Activated T-cell treated with anti-CD3 and anti-CD28 coated beads, Interleukin-2, amount 50 U/mL, for 4 hours (primary cell): ENCODE measurements at places on chromosomes 7 and 10. TPM values are rescaled to one million over a fixed set of nuclear protein-coding genes. Genes with fewer than 3 reads are reported as not detected.

BICC1 gene
- total RNA-seq, result not detected

NRAP gene
- not detected for total RNA-seq

DNA sequence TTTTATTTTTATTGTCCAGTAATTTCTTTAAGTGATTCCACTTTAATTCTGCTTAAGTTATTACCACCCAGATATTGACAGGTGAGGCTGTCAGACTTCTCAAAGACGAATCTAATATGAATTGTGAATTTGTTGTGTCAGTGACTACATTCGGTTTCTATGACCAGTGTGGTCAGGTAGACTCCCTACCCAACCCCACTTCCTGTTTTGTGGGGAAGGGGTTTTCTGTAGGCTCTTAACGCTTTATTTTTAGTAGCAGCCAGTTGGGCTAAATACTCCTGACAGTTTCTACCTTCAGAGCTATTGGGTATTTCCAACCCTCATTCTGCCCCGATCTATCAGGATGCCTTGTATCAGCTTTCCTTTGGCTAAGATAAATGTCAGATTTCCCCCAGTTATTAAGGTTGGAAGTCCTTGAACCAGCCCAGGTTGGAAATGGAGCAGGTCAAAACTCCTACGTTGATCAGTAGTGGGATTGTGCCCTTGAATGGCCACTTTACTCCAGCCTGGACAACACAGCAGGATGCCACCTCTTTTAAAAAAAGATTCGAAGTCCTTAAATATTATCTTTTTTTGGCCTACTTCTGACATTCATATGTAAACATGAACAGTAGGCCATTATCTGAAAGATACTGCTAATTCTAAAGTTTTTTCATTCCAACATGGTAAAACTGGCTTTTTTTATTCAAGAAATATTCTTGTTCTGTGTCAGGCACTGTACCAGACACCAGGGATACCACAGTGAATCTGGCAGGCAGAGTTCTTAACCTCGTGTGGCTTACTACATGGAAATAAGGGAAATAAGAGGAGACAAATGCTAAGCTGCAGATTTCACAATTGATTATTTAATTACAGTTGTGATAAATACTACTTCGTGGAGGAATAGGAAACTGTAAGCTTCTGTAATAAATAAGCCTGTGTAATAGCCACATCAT lies 133.3 kb upstream of the SAMD8 start:
- no peak for DNase-seq

DNA sequence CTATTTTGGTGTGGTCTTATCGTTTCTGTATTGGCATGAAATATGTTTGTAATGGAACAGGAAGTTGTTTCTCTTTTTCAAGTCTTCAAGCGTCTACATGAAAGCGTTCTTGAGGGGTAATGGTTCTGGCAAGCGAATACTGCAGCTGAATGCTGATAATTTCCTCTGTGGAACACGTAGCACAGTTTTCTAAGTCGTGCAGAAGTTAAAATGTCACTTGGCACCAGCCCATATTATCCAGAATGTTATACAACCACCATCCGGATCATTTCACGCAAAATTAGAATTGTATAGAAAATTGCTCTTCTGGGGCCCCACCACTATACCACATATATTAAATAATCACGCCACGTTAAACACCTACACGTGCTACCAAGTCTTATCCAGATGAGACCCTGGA lies 354.3 kb downstream of the CALN1 start:
- DNase-seq, result no peak

GRCh38 chr7:34396437-34397064 lies 261.5 kb upstream of the NPSR1 start:
- no peak for DNase-seq

GRCh38 chr7:40870108-40870507 lies 735.3 kb downstream of the SUGCT start:
- DNase-seq, result no peak

ODAD2 gene
- total RNA-seq, result 0.05 TPM

GRCh38 chr10:127506094-127506493 lies 43.0 kb upstream of the NPS start:
- DNase-seq, result no peak

AS3MT gene
- total RNA-seq, result 0.22 TPM

GRCh38 chr10:117112220-117112619 lies 25.9 kb downstream of the VAX1 start:
- no peak for DNase-seq

DNA sequence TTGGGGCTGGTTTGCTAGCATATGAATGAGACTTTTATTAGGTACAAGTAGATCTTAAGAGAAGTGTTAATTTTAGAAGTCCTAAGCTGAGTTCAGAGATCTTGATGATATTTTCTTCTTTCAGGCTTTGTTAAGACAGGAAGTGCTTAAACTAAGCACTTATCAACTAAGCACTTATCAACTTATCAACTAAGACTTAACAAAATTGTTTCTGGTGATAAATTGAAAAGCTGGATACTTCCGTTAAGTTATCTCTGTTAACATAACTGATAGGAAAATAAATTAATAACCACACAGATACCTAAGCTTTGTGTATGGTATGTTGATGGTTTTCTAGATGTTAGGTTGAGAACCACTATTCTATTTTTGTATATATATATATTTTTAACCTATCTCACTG lies 113.7 kb downstream of the PHTF2 start:
- DNase-seq, result no peak

GRCh38 chr10:84660450-84661159 lies 332.2 kb downstream of the CCSER2 start:
- DNase-seq, result no peak

POM121 gene
- 84.2 TPM for total RNA-seq

GRCh38 chr10:64397125-64397524 lies 875.9 kb downstream of the REEP3 start:
- no peak for DNase-seq

EBLN1 gene
- not detected for total RNA-seq

DNA sequence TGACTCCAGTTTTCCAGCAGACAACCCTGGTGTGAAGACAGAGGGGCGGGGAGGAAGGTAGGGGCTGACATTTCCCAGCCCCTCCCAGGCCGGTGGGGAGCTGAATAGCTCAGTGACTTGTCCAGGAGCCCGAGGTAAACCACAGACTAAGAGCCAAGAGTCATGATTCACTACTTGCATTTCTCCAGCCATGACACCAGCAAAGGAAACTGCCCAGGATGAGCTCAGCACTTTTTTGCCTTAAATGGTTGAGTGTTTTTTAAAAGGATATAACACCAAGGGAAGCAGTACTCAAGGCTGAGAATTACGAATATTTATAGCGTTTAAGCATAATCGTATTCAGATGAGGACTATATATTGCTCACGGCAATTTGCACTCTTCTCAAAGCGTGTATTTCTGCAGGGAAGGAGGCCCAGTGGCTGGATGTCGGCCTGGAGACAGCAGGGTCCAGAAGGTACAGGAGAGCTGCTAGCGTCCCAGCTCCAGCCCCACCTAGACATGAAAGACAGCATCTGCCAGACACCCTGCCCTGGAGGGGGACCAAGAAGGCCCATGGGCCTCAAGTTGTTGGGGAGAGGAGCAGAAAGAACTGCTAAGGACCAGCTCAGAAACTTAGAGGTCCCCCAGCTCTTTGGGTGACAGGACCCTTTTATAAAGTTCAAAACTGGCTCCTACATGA lies 141.4 kb downstream of the GRID1 start:
- no peak for DNase-seq

DNA sequence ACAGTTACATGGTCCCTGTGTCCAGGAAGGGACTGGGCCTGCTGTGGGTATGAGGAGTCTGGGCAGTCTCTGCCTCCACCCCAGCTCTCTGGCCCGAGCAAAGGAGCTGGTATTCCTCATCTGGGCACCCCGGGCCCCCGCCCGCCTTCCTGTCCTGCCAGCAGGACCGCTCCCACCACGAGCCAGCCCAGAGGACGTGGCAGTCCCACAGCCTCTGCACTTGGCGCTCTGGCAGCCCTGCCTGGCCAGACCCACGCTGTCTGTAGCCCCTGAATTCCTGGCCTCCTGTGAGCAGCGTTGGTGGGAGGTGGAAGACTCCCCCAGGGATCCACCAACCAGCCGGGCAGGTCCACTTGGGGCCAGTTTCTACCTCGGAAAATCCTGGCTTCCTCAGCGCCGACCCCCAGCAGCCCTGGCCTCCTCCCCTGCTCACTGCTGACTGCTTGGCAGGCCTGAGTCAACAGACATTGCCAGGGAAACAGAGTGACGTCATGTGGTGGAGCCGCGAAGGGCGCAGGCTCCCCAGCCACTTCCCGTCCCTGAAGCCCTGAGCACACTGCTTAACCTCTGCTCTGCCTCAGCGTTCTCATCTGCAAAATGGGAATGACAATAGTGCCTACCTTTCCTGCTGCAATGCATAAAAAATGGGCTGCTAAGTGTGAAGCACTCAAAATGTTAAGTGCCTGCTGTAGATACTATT lies 21.6 kb upstream of the LIMK1 start:
- DNase-seq, result peak; percentile 57

DNA sequence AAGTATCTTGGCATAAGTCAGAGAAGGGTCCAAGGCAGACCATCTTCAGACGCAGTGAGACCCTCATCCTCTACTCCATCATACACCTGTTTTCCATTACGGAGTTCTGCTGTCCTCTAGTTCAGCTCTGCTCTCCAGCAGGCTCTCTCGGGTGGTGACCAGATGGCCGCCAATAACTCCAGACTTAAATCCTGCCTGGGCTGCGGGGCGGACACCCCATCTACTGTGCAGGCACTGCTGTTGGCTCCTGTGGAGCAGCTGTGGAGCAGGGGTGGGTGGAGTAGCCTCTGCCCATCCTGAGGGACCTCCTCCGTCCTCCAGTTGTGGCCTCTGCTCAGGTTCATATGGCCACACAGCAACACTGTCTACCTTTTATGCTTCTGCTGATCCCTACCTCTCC lies 608.1 kb downstream of the SDK1 start:
- DNase-seq, result no peak

SLC26A3 gene
- total RNA-seq, result 0.48 TPM

DNA sequence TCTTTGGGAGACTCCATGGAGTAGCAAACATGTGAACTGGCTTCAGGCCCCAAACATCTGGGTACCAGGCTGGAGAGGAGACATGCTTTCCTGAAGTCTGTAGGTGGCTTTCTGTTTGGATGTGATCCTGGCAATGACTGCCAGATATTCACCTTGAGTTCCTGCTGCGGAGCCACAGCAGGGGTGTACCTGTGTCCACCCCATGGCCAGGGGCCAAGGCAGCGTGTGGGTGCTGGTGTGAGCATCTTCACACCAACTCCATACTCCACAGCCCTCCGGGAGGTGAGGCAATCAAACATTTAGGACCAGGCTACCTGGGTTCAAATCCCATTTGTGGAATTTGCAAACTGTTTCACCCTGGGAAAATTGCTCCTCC lies 113.0 kb downstream of the ADCY1 start:
- DNase-seq, result no peak

DNA sequence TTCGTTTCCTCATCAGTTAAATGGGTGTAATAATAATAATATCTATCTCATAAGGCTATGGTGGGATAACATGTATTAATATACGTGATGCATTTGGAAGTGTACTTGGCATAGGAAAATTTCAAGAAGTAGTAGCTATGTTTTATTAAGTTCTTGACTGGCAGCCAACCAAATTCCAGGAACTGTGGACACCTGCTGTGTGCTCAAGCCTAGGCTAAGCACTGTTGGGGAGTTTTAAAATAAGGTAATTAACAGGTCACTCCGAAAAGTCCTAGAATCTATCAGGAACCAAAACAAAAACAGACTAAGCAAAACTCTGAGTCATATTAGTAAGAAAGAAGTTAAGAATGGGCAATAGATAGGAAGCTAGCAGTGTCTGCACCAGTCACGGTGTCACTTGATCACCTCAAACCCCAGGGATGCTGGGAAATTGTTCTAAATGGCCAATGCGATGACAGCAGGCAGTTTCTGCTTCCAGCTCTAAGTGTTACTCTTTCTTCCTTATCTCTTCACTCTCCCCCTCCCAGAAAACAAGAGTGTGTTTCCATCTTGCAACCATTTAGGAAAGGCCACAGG lies 92.0 kb upstream of the GDF10 start:
- no peak for DNase-seq

GRCh38 chr10:100338434-100339036 lies 8.5 kb upstream of the SCD start:
- DNase-seq, result peak; percentile 84

- DNase-seq, result no peak
These were observed 57.1 kb upstream of the KMT2E start for GRCh38 chr7:104956753-104957450.

CLCN1 gene
- total RNA-seq, result not detected

EPDR1 gene
- total RNA-seq, result 5.2 TPM

DNA sequence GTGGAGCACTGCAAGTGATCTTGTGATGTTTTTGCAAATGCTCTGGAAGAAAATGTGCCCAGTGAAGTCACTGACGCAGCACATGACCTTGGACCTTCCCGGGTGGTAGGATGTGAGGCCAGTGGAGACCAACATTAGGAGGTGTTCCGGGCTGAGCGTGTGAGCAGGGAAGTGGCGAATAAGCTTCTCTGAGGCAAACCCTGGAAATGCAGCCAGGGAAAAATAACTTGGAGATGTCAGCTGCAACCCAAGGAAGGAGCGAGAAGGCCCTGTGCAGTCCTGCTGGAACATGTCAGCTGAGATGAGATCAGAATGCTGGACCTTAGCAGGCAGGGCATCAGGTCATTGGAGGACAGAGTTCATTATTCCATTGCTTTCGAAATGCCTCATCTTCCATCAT lies 18.6 kb upstream of the SDK1 start:
- DNase-seq, result no peak

- DNase-seq, result no peak
These were observed 47.7 kb downstream of the EGFR start for GRCh38 chr7:55066524-55066923.

GRCh38 chr7:4830176-4830575 lies 31.7 kb downstream of the PAPOLB start:
- DNase-seq, result peak; percentile 47

GRCh38 chr7:132061937-132062336 lies 505.5 kb upstream of the PODXL start:
- DNase-seq, result no peak

- DNase-seq, result no peak
These were observed 92.9 kb downstream of the SVOPL start for GRCh38 chr7:138608275-138608674.

DNA sequence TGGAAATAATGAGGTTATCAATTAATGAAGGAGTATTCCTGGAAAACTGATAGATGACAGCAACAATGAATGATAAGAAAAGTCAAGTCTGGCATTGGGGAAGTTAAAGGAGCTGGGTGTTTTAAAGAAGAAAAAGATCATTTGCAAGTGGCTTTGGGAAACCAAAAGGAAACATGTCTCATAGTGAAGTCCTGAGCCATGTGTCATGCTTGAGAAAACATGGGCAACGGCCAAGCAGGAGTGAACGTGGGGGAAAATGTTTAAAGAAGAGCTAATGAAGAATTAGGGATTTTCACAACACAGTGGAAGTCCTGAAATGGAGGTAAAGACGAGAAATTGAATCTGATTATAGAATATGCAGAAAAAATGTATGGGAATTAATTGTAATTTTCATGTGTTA lies 1383.2 kb upstream of the CELF2 start:
- DNase-seq, result no peak

GRCh38 chr10:118783776-118784545 lies 29.2 kb upstream of the CACUL1 start:
- DNase-seq, result no peak

ANXA8L1 gene
- total RNA-seq, result not detected

TYSND1 gene
- 11.8 TPM for total RNA-seq
